Activated CD4-positive, alpha-beta T cell treated with anti-CD3 and anti-CD28 coated beads, Interleukin-2, amount 10 ng/mL, durations not matched to agents 7 days and 5 days (primary cell): ENCODE measurements at places on chromosomes 6 and 20.

GRCh38 chr6:15038013-15038791 lies 207.7 kb upstream of the JARID2 start:
- DNase-seq: no peak

DNA sequence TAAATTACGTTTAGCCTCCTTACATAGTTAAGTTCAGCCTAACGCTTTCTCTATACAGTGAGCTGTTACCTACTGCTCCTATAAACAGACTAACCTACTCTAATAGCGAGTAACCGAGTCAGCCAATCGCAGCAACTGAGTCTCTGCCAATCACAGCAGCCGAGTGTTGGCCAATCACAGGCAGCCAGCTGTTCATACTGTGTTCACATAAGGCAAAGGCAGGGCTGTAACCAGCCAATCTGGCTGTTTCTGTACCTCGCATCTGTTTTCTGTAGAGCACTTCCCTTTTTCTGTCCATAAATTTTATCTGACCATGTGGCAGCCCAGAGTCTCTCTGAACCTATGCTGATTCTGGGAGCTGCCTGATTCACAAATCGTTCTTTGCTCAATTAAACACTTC lies 263.9 kb upstream of the JARID2 start:
- DNase-seq: no peak

- no peak for DNase-seq
Observed at GRCh38 chr6:155041741-155042279, 46.7 kb downstream of the TIAM2 start.

GRCh38 chr20:54713727-54714126 lies 238.3 kb downstream of the DOK5 start:
- no peak for DNase-seq

GRCh38 chr6:125748406-125749172 lies 843 bp upstream of the HEY2 start:
- DNase-seq: peak; percentile 15

DNA sequence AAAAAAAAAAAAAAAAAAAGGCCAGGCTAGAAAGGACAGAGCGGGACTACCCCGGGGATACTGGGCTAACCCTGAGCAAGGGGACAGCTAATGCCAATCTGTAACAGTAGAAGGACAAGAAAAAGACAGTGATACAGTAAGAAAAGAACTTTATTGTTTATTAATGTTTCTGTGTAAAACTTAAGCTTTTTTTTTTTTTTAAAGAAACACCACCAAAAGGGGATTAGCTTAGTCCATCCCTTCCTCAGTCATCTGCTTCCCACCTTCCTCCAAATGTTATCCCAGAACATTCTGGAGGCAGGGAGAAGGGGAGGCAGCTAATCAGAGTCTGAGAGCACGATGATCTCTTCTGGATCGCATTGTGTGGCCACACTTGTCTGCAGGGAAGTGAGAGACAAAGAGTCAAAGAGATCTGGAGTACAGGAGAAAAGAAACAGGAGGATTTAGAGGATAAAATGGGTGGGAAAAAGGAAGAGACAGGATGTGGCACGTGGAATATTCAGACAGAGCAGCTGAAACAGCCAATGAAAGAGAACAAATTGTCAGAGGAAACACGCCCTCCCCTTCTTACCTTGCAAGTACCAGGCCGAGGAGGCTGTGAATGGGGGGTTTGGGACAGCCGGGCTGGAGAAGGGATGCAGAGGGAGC lies 1.0 kb upstream of the ZBTB22 start:
- no peak for DNase-seq

DNA sequence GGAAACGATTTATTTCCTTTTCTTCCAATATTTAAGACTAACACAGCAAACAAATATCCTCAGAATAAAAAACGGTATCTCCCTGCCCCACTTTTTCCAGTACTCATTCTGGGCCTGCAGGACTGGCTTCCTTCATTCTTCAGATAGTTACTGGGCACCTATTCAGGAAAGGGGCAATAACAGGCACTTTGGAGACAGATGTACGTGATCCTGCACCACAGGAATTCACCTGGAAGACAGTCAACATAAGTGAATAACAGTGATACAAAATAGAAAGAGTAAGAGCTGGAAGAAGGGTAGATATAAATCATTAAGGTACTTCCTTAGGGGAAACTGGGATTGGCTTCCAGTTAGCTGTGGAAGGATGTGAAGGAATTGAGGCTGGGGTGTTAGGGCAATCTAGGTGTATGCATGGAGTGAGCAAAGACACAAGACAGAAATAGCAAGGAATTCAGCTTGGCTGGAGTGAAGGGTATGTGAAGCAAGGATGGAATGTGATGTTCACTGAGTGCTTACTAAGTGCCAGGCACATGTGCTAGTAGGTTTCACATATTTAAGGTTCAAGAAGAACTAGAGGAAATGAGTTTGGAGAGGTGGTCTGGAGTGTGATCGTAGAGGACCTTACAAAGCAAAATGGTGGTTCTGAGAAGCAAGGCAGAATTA lies 49.3 kb upstream of the FAM83C start:
- no peak for DNase-seq

DNA sequence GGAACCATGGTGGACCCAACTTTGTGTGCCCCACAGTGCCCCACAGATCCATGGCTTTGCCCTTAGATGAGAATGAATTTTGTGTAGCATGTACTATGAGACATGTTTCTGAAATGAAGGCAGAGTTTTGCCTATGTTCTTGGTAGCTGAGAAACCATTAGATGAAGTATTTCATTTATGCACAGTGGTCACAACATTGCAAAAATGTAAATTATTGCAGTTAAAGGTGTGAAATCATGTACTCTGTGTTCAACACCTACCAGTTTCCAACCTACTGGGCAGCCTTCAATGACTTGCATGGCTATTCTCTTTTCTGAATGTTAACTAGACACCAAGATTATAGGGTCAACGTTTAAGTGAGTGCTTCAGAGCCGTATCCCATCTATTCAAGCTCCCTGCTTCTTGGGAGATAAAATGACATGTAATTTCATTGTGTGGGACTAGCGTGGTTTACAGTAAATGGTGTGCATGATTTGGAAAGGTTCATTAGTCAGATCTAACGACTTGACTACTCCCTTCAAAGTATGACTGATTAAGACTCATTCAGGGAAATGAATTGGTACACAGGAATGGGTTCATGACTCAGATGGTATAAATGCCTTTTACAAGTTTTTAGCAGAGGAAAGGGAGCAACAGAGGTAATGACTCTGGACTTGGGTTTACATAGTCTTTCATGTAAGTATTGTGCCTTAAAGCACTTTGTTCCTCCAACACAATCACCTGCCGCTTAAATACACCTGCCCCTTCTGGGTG lies 106.1 kb upstream of the AKIRIN2 start:
- no peak for DNase-seq

- no peak for DNase-seq
Observed at GRCh38 chr6:97563529-97563928, 280.5 kb upstream of the MMS22L start.

DNA sequence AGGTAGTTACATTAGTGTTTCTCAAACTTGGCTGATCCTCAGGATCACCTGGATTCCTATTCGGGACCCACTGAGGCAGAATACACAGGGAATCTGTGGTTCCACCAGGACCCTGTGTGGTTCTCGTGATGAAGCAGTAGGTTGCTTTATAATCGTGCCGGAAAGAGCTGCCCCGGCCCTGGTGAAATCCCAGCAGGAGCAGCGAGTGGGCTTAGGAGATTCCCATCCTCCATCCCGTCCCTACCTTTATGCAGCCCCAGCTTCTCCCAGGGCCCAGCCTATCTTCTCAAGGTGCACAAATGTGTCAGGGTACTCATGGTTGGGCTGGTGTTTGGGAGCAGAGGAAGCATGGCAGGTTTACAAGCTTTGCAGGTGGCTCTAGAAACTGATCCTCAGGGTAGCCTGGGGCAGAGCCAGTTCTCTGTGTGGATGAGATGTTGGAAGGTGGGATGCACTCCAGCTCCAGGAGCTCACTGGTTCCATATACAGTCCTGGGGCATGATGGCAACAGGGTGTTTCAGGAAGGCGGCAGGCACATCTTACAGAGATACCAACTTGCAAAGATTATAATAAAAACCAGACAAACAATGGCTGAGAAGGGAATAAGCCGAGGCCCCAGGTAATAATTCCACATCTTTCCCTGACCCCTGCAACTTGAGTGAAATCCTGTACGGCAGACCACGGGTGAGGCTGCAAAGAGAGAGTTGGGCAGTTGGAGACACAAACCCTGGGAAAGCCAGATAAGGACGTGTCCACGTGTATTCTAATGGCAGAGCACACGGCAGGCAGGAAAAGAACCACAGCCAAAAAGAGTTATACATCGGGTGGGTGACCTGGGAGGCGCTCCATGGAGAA lies 5.9 kb downstream of the SLC22A1 start:
- DNase-seq: no peak

- no peak for DNase-seq
Observed at GRCh38 chr6:168695701-168696100, 254.7 kb downstream of the SMOC2 start.

- DNase-seq: no peak
Observed at GRCh38 chr6:15949982-15950381, 178.9 kb upstream of the MYLIP start.

GRCh38 chr20:57080796-57081195 lies 185.6 kb downstream of the BMP7 start:
- DNase-seq: no peak

- DNase-seq: no peak
Observed at GRCh38 chr6:134921721-134922261, 28.1 kb downstream of the ALDH8A1 start.

- no peak for DNase-seq
Observed at GRCh38 chr20:13318871-13319521, 97.9 kb downstream of the ISM1 start.

- DNase-seq: no peak
Observed at GRCh38 chr20:19677336-19677735, 80.7 kb upstream of the RIN2 start.

- peak; percentile 62 for DNase-seq
Observed at GRCh38 chr6:36735110-36736071, 37.8 kb downstream of the RAB44 start.

GRCh38 chr20:8646716-8647115 lies 422.2 kb upstream of the PLCB4 start:
- DNase-seq: no peak

DNA sequence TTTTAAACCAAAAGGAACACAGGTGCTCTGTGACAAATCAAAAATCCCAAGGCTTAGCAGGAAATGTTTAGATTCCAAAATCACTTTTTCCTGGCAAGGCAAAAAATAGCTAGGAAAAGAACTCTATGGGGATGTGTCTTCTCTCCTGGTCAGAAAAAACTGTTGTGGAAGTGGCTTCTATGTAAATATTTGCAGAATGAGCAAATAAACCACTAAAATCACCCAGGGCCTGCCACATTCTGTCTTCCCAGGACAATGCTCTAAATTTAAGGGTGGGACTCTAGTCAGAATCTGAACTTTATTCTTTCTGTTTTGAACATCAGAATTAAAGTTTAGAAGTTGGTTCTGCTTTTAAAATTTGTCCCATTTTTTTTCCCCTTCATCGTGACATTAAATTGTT lies 29.3 kb downstream of the GCM1 start:
- no peak for DNase-seq

GRCh38 chr20:4256874-4257273 lies 241.5 kb upstream of the RNF24 start:
- DNase-seq: no peak

- no peak for DNase-seq
Observed at GRCh38 chr20:37596890-37597536, 69.3 kb upstream of the BLCAP start.

GRCh38 chr6:1039746-1040145 lies 272.2 kb upstream of the FOXQ1 start:
- no peak for DNase-seq

- DNase-seq: no peak
Observed at GRCh38 chr20:17628101-17628841, 53.8 kb downstream of the RRBP1 start.

GRCh38 chr6:88115307-88115706 lies 50.8 kb downstream of the CNR1 start:
- no peak for DNase-seq

GRCh38 chr6:47733879-47734558 lies 35.6 kb downstream of the ADGRF4 start:
- DNase-seq: peak; percentile 31

DNA sequence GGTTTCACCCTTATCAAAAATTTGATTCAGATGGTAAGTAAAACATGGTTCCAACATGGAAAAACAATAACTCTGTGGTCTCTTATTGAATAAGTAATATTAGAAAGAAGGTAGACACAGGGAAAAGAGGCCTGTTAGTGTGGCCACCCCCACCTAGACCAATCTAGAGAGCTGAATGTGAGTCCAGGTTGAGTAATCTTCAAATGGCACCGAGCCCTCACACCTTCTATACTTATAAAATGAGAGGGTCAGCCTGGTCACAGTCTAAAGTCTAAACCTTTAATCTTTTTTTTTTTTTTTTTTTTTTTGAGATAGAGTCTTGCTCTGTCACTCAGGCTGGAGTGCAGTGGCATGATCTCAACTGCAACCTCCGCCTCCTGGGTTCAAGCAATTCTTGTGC lies 6.9 kb downstream of the FAM184A start:
- DNase-seq: no peak

- no peak for DNase-seq
Observed at GRCh38 chr6:63672582-63673129, 37.1 kb downstream of the PHF3 start.

- no peak for DNase-seq
Observed at GRCh38 chr6:142302421-142303175, 791 bp downstream of the ADGRG6 start.

DNA sequence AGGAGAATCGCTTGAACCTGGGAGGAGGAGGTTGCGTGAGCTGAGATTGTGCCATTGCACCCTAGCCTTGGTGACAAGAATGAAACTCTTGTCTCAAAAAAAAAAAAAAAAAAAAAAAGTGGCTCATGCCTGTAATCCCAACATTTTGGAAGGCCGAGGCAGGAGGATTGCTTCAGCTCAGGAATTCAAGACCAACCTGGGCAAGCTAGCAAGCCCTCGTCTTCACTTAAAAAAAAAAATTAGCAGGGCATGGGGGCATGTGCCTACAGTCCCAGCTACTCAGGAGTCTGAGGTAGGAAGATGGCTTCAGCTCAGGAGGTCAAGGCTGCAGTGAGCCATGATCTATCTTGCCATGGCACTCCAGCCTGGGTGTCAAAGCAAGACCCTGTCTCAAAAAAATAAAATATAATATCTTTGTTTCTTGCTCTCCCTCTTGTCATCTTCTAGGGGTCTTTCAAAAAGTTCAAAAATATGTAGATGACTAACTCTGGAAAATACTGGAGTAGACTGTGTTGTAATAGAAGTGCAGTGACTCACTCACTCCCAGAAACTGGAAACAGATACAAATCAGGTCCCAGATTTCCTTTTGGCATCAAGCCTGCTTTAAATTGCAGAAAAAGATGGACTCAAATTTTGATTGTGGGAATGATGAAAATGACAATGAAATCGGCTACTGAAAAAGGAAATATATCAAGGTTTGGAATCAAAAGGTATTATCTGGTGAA lies 2.8 kb upstream of the GINM1 start:
- no peak for DNase-seq

DNA sequence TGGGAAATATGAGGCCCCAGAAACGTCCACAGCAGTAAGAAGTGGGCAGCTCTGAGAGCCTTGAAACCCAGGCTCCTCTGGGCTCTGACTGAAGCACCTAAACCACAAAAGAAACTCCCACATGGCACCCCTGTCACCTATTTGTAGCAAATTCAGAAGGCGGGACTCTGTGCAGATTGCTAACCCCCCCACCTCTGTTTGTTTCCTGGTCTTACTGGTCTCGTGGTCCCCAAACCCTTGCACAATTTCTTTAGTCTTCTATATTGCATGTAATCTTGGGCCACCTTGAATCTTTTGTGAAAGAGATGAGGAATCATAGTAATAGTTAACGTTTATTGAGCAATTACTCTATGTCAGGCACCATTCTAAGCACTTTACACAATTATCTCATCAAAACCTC lies 154.3 kb downstream of the PREX1 start:
- no peak for DNase-seq
